T1000 (cell line): ENCODE measurements at places on chromosomes 7 and 10.

DNA sequence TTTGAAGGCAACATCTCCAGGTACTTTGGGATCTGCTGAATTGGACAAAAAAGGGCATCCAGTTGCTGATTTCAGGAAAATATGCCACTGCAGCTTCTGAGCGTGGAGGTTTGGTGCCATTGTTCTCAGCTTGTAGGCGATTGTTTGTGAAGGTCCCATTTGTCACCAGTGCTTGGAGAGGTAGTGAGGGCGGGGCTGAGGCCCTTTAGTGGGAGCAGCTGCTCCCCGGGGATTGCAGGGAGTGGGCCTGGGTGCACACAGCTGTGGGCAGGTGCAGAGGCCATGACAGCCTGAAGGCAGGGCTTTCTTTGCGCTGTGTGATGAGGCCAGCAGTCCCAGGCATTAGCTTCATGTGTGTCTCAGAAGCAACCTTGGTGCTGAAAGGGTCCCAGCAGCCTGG lies 3.9 kb downstream of the FAM20C start:
- no peak for DNase-seq

DNA sequence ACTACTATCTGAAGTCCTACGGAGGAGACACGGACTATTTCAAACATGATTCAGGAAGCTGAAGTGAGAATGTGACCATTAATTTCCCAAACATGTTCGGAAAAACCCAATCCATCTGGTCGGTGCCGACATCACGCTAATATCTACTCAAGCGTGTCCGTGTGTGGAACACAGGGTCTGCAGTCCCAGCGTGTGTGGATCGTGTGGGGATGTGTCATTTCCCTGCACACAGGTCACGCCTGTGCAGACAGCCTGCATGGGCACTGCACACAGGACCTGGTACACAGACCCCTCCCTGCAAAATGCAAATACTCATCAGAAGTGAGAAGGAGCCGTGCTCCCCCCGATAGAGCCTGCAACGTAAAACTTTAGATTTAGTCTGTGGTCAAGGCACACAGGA lies 57.8 kb downstream of the CARD11 start:
- no peak for DNase-seq

DNA sequence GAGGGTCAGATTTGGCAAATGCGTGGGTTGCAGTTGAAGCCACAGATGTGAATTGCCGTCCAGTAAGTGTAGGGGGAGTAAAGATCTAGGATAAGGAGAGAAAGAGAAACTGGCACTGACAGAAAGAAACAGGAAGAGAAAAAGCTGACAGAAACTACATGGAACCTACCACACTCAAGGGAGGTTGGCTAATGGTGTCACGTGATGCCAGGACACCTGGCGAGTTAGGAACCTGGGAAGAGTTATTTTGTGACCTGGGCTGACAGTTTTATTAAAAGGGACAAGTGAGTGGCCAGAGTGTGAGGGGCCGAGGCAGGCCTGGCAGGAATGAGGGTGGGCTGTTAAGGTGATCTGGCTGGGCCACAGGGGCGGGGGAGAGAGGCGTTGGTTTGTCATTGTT lies 188.7 kb downstream of the ADARB2 start:
- no peak for DNase-seq

- no peak for DNase-seq
Observed at GRCh38 chr10:121919666-121920065, 8.2 kb downstream of the ATE1 start.

GRCh38 chr10:107546986-107547385 lies 382.5 kb upstream of the SORCS1 start:
- DNase-seq: no peak

DNA sequence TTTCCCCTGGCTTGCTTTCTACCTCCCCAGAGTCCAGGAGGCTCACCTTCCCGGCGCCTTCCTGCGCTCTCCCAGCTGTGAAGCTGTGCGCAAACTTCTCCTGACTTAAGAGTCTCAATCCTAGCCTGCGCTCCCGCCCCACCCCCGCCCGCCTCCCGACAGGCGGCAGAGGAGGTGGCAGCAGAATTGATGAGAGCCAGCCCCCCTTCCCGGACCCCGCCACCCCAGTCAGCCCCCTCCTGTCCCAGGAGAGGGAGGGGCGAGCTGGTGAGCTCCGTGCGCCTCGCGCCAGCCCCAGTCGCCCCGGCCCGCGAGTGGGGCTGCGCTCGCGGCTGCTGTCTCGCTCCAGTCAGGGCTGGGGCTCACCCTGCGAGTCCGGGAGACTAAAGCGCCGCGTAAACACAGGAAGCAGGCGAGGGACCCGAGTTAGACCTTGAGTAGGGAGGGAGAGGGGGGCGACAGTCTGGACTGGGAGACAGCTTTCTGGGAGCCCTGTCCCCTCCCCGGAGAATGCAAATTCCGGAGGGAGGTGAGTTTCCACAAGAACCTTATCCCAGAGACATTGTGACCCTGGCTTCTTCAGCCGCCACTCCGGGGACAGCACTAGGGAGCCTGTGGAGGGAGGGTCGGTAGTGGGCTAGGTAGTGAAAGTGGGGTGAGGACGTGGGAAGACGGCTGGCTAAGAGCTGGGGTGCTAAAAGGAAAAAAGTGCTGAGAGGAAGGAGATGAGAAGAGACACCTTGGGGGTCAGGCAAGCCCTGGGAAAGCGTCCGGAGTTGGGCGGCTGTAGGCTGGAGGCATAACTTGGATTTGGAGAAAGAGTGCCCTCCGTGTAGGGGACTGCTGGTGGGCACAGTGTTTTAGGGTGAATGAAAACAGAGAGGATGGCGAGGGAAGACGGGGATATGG lies at the start of gene CALCR:
Gene CALCR (minus strand): TSS at position 79 of the 909 bp plus-strand sequence. CDS start 87,743 bp downstream, outside the sequence.
- DNase-seq: no peak

DNA sequence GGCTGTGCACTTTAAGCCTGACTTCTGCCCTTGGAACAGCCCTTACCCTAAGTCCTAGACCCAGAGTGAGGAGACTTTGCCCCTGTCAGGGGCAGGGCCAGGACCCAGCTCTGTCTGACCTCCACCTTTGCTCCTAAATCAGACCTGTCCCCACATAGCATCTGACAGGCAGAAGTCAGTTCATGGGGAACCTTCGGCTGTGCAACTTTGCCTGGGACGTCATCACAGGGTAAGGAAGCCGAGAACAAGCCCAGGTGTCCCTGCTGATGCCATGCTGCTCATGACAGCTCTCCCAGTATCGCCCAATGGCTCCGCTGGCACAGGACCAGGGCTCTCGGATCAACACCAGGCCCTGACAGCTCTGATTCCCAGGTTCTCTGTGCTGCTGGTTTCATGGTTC lies 55.4 kb downstream of the TNS3 start:
- DNase-seq: no peak

DNA sequence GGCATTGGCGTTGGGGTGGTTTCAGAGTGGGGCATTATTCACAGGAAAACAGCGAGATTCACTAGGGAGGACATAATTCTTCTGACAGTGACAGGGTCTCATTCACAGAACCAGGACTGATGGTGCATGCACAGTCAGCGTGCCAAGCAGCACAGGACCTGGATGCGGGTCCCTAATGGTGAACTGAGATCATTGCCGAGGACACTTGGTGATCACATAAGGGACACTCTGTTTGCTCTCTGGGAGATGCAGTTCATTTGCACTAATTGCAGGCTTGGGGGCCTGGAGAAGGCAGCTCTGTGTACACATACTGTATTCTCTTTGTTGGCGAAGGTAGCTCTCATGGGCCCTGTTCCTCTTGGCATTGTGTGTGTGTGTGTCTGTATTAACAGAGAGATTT lies 716.1 kb downstream of the PHTF2 start:
- no peak for DNase-seq

DNA sequence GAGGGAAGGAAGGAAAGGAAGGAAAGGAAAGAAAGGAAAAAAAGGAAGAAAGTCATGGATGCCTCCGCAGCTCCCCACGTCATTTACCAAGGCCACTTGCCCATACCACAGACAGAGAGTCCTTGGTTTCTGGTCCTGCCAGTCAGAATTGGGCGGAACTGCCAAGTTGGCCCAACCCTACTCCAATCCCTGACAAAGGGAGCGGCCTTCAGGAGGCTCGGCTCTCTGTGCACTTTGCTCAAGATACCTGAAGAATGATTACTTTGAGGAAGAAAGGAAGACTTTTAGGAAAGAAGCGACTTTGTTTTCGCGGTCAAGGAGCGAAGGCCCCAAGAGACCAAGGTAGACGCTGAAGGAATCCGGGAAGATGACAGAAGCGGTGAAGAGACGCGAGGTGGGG lies 49.1 kb upstream of the FXYD4 start:
- no peak for DNase-seq

GRCh38 chr10:125331056-125331455 lies 170.7 kb upstream of the CTBP2 start:
- no peak for DNase-seq

DNA sequence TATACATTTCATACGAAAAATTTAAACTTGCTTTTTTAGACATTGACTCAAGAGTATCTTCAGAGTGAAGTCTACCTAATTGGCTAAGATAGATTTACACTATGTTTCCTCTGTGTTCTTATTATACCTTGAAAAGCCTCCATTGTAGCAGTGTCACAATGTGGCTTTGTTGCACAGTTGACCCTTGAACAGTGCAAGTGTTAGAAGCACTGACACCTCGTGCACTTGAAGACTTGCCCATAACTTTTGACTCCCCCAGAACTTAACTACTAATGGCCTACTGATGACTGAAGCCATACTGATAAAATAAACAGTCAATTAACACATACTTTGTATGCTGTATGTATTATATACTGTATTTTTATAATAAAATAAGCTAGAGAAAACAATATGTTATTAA lies 84.3 kb downstream of the CPED1 start:
- DNase-seq: no peak

- peak; percentile 56 for DNase-seq
Observed at GRCh38 chr10:73096041-73096448, 621 bp downstream of the P4HA1 start.

DNA sequence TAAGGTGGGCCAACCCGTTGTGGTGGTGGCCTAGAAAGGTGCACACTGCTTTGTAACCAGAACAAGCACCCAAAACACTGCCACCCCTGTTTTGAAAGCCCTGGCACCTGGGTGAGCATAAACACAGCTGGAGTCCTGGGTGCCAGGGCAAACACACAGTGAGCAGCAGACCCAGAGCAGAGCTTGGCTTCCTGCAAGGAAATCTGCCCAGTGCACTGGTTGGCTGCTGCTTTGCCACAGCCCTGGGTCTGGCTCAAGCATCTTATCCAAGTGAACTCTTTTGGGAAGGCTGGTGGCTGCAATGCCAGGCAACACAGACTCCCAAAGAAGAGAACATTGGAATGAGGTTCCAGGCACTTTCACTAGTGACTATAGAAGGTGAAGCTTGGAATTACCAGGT lies 145.5 kb upstream of the PDE1C start:
- no peak for DNase-seq

GRCh38 chr7:46742601-46743000 lies 821.5 kb upstream of the IGFBP3 start:
- DNase-seq: no peak

GRCh38 chr10:121455377-121455776 lies 142.9 kb downstream of the FGFR2 start:
- no peak for DNase-seq

DNA sequence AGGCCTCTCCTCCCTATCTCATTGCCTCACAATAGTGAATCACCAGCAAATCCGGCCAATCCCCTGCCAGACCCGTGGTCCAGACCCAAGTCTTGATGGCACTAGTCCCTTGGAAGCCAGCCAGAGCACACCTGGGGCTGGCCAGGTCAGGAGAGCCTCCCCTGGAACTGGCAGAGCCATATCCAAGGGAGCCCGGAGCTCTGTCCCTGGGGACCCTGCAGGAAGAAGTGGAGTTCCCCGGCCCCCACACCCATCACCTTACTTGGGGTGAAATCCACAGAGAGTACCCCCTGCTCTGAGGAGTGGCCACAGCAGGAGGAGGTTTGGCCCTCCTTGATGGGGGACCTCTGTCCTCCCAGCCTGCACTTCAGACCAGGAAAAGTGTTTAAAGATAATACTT lies 122.5 kb downstream of the HECW1 start:
- DNase-seq: no peak

GRCh38 chr7:117285826-117286225 lies 37.0 kb downstream of the WNT2 start:
- DNase-seq: no peak

GRCh38 chr7:159020987-159021386 lies 123.7 kb downstream of the VIPR2 start:
- no peak for DNase-seq
